Occipital lobe (tissue), 3 donors: ENCODE measurements at places on chromosomes 7 and 10. TPM values are rescaled to one million over a fixed set of nuclear protein-coding genes. Genes with fewer than 3 reads are reported as not detected.

The SFTPA1 gene
- total RNA-seq = 0.16 TPM

GRCh38 chr7:158077934-158078910 is 509.4 kb downstream of the PTPRN2 start:
- no peak for DNase-seq

GRCh38 chr7:150974468-150975391 is 3.4 kb downstream of the KCNH2 start:
- peak; percentile 39 for DNase-seq

DNA sequence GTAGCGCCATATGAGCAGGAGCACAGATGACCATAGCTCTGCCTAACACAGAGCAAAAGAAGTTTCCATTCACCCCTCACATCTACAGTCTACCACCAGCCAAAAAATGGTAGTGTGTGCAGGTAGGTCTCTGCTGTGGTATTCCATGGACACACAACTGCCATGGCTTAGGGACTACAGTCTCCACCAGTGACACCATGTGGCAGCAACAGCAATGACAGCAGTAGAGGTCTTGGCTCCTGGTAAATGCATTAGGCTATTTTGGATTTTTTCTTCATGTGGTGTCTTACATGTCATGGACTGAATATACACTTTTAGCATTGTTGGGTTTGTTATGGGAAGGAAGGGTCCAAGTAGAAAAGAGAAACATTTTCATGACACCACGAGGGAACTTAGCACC is 70.1 kb upstream of the CABCOCO1 start:
- no peak for DNase-seq

DNA sequence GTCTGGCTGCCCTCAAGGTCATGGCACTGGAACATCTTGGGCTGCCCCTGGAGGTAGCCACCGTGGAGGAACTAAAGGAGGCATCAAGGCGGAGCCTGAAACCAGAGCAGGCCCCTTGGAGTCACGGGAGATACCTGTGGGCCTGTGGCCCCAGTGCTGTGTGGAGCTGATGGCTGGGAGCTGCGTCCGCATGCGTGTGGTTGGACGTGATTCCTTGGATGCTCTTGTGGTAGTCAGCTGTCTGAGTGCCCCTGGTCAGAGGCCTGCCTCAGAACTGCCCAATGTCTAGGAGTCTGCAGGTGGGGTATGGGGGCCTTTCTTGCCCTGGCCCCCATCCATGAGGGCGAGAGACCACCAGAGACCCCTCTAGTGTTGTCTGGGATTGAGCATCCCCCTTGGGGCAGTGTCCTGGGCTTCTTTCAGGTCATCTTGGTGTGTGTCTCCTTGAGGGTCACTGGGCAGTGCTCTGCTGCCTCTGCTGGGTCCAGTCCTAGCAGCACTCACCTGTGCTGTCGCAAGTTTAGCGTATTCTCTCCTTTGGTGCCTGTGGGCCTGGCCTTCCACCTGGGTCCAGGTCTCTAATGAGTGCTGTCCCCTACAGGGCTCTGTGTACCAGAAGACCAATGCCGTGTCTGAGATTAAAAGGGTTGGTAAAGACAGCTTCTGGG is 8.1 kb downstream of the PGAM2 start:
- DNase-seq = no peak

- DNase-seq = no peak
Measured at GRCh38 chr7:115965236-115965635, 65.3 kb downstream of the TFEC start.

- DNase-seq = no peak
Measured at GRCh38 chr7:156942708-156943090, 6.8 kb upstream of the NOM1 start.
